ENCODE measurements at places on chromosomes 12 and 14.

- DNase-seq: peak; percentile 38
These were observed 4.2 kb upstream of the BAZ2A start for GRCh38 chr12:56634242-56634836.

GRCh38 chr14:55051165-55051422, 353 bp upstream of the MAPK1IP1L start:
- no peak for DNase-seq

DNA sequence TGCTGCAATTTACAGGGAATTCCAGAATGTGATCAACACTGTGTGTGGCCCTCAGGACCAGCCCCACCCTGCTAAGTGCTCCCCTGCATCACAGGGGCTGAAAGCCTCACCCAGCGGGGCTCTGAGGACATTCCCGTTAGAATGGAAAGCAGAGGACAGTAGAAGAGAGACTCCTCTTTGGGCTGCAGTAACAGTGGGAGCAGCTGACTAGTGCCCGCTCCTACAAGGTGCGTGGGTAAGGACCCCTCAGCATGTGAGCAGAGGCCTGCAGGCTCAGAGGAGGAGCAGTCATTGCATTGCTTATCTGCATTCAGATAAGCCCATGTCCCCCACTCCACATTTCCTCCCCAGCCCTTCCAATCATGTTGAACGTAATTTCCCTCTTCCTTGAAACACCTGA, 120.1 kb downstream of the ITPR2 start:
- DNase-seq: no peak

DNA sequence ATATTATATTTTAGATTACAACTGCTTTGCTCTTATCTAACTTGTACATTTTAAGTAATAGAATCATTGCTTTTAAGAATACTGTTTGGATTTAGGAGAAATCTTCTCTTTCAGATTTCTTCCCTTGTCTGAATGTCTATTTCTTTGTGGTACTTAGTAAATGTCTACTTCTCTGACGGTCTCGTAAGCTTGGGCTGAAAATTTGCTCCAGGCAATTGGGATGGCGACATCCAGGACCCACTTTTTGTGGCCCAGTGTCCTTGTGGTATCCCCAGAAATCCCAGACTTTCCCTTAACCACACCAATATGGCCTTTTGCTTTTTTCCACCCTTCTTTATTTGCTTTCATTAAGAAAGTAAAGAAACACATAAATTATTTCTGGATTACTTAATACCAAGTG, 24.0 kb upstream of the CCER1 start:
- no peak for DNase-seq

GRCh38 chr14:103716091-103716801, 636 bp downstream of the ZFYVE21 start:
- DNase-seq: no peak

DNA sequence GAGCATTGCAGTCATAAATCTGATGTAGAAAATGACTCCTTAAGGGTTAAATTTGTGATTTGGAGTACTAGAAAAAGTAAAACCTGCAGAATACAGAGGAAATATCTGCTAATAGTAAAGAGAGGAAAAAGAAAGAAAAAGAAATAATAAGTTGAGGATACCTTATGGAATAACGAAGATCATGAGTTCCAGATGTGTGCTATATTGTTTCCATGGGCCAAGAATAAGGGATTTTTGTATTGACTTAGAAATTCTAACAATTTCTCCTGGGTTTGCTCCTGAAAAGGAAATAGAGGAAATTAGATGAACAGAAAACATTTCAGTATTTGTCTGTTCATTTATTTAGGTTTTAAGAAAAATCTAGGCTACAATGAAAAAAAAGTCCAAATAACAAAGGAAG, 115.3 kb downstream of the ALG10B start:
- DNase-seq: no peak

DNA sequence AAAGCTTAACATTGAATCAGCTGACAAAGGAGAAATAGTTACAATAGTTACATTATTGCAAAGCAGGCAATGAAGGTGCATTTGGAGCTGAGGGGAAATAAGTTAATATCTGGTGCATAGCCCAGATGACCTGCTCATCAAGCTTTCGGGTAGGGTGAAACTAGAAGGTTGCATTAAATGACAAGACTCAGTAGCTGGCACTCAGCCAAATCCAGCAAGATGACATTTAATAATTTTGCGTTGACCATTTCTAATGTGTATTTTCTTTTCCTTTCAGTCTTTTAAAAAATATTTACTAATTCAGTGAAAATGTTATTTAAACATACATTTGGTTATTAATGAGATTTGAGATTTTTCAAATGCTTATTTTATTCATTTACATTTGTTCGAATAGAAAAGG, 188.6 kb downstream of the SLC5A8 start:
- DNase-seq: no peak

- no peak for DNase-seq
These were observed 54.9 kb downstream of the SLC16A7 start for GRCh38 chr12:59650588-59651228.

All from NCI-H1436 treated with DMSO at 0.1 percent for 48 hours (cell line).